ENCODE measurements at places on chromosomes 11 and 22.

- DNase-seq, result no peak
Observed at GRCh38 chr11:12263141-12263693, 114.2 kb upstream of the PARVA start.

DNA sequence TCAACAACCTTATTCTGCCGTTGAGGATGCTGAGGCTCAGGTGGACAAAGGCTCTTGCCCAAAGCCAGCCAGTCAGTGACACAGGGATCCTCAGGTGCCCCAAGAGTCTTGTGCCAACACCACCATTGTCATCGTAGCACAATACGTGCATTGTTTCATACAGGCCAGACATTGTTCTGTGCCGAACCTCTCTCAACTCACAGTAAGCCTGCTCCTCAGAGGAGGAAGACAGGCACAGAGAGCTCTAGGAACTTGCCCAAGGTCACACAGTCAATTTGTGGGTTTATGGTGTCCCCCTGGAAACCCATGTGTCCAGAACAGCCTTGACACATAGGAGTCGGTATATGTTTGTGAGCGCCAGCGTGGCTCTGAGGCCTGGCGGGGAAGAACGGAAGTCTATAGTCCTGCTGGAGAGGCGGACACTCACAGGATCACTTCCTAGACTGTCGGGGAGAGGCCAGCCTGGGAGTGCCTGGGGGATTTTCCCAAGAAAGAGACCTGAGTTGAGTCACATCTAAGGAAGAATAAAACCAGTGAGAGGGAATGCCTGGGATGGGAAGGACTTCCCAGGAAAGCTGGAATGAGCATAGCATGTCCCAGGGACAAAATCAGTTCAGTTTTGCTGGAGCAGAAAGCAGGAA, 20.2 kb downstream of the LIF start:
- no peak for DNase-seq

- no peak for DNase-seq
Observed at GRCh38 chr11:48122246-48122645, 94.4 kb upstream of the OR4B1 start.

- no peak for DNase-seq
Observed at GRCh38 chr11:72238040-72238450, 5.9 kb downstream of the PHOX2A start.

DNA sequence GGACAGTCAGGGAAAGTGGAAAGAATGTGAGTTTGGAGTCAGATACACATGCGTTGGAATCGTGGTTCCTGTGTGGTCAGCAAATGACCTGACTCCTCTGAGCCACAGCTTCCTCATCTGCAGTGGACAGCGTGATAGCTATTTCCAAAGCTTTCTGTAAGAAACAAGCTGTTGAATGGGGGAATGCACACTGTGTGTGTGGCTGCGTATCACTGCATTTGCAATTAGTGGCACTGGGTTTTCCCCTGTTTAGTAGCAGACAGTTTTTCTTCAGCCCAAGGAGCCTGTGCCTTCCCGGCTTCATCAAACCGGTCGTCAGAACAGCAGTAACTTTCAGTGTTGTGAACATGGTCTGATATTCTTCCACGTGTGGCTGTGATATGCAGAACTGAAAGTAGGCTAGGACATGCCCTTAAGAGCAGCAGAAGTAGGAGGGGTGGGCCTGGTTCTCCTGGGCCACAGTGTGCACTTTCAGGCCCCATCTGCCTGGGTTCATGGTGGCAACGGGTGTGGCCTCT, 121.5 kb downstream of the RRAS2 start:
- DNase-seq, result no peak

GRCh38 chr11:109512249-109512648, 90.3 kb downstream of the C11orf87 start:
- DNase-seq, result no peak

DNA sequence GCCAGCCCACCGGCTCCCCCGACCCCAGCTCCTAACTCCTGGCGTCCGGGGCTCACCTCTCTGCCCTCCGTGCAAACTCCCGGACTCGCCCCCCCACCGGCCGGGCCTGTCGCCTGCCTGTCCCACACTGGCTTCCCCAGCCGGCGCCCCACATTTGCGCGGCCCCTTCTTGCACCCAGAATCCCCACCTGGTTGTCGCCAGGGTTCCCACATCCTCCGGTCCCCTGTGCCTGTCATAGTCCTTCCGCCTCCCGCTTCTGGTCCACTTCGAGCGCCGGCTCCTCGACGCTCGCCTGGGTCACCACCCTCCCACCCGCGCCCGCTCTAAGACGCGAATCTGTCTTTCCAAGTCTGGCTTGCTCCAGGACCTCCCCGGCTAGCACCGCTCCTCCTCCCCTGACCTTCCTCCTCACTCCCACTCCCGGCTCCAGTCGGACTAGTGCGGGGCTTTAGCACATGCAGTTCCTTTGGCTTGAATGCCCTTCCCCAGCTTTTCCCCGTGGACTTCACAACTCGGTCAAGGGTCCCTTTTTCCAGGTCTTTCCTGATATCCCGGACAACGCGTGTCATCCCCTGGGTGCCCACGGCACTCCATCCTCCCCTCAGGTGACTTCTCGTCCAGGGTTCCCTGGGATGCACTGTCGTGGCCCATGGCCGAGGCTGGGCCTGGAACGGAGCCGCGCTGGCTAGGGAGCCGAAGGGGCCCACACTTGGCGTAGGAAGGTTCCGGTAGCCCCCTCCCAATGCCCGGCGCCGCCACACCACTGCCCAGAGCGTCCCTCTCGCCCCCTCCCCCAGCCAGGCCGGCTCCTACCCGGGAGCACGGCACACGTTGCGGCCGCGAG, 635 bp downstream of the SCARF2 start:
- no peak for DNase-seq

GRCh38 chr11:126810776-126811175, 189.8 kb downstream of the KIRREL3 start:
- DNase-seq, result no peak

DNA sequence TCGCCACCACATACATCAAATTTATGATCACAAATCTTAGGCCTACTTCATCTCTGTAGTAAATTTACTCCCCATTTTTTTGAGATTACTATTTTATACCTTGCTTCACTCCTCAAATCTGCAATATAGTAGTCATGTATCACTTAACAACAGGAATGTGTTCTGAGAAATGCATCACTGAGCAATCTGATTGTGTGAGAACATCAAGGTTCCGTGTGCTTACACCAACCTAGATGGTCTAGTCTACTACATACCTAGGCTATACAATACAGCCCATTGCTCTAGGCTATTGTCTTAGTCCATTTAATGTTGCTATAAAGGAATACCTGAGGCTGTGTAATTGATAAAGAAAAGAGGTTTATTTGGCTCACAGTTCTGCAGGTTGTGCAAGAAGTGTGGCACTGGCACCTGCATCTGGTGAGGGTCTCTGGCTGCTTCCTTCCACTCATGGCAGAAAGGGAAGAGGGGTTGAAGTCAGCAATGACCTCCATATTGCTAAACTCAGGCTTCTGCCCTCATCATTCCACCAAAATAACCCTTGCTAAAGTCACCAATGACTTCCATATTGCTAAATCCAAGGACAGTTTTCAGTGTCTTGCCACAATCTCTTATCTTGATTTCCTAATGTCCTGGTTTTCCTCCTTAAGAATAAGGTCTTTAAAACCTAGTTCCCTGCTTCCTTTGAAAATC, 140.3 kb downstream of the RBFOX2 start:
- no peak for DNase-seq

DNA sequence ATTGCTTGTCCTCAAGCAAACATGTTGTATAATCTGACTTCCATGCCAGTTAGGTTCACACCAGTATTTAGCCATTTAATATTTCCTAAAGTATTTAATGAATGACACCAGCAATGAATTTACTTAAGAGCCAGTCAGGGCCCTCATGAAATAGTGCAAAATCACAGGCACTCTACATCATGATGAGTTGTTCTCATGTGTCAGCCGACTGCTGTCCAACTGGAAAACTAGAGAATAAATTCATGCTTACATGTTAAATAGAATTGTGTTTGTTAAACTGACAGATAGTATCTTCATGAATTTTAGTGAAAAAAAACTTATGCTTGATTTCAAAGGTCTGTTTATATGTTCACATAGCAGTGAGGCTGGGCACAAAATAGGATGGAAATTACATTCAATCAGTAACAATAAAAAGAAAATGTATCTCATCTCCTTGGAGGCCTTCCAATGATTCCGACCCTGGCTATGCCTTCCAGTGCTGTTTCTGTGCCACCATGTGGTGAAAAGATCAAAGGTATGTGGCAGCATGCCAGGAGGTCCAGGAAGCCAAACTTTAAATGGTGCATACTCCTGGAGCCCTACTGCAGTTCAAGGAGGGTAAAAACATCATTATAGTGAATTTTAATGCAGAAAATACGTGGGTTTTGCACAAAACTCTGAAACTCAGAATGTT, 45.2 kb downstream of the CTSC start:
- DNase-seq, result no peak

DNA sequence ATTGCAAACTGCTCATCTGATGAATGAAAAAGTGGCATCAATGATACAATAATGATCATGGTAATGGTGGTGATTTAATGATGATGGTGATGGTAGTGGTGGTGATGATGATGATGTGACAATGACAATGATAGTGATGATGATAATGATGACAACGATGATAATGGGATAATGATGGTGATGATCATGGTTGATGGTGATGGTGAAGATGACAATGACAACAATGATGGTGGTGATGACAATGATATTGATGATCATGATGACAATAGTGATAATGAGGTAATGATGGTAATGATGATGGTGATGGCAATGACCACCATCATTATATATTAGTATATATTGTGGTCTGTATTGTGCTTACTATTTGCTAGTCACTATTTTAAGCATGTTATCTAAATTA, 474.3 kb downstream of the TBC1D22A start:
- no peak for DNase-seq

DNA sequence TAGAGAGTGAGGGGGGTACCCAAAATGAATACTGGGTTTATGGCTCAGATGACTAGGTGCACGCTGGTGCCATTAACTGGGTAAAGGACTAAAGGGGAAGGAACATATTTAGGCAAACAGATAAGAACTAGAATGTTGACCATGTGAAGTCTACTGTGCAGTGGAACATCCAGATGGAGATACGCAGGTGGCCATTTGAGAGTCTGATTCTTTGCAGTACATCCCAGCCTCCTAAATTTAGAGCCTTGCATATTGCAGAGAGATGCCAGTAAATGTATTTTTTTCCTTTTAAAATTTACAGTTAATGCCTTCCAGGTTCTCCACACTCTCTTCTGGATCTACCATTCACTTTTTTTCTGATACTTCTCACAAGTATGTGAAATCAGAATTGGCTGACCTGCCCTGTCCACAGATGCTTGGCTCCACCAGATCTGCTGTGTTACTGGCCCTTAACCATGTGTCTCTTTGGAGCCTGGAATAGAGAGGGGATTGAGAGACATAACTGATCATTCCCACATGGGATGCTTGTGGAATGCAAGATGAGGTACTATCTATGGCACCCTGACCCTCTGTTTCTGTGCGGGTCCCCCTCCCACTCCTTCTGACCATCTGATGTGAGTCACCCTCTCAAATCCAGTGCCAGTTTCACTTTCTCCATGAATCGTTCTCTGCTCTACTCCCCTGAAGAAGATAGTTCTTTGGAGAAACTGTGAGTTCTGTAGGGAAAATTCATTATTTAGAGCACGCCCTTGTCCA, 77.0 kb upstream of the NCAM1 start:
- DNase-seq, result no peak

DNA sequence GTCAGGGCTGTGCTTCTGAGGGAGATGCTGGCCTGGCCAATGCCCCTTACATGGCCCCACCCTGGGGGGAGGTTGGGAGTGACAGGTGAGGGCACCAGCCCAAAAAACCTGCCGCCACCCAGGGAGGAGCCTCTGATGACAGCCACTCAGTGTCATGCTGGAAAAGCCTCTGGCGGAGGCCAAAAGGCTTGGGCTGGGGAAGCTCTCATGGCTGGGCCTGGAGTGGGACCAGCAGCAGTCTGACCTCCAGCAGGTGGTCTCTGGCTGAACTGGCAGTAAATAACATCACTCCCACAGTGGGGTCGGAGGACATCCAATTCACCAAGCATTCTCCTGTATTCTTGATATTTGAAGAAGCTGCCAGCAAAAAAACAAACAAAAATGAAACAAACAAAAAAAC, 20.1 kb downstream of the FGF3 start:
- no peak for DNase-seq

DNA sequence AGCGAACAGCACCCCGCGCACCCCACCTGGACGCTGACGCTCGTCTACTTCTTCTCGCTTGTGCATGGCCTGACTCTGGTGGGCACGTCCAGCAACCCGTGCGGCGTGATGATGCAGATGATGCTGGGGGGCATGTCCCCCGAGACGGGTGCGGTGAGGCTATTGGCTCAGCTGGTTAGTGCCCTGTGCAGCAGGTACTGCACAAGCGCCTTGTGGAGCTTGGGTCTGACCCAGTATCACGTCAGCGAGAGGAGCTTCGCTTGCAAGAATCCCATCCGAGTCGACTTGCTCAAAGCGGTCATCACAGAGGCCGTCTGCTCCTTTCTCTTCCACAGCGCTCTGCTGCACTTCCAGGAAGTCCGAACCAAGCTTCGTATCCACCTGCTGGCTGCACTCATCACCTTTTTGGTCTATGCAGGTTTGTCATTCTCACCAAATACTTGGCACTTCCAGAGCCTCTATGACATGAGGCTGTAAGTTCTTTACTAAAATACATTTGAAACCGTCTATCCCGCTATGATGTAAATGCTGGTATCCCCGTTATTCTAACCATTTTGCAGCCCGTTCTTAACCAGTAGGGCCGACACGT, 535 bp downstream of the AQP11 start:
- no peak for DNase-seq

GRCh38 chr11:77075425-77075905, 8.7 kb downstream of the CAPN5 start:
- no peak for DNase-seq

GRCh38 chr11:110217936-110218335, 78.5 kb downstream of the RDX start:
- DNase-seq, result no peak

- no peak for DNase-seq
Observed at GRCh38 chr11:118015385-118015841, 29.2 kb downstream of the IL10RA start.

GRCh38 chr11:128690665-128691101, 3.2 kb upstream of the FLI1 start:
- DNase-seq, result no peak

GRCh38 chr11:35407041-35407440, 12.3 kb downstream of the SLC1A2 start:
- DNase-seq, result no peak

- no peak for DNase-seq
Observed at GRCh38 chr11:74612877-74613276, 20.5 kb downstream of the POLD3 start.

DNA sequence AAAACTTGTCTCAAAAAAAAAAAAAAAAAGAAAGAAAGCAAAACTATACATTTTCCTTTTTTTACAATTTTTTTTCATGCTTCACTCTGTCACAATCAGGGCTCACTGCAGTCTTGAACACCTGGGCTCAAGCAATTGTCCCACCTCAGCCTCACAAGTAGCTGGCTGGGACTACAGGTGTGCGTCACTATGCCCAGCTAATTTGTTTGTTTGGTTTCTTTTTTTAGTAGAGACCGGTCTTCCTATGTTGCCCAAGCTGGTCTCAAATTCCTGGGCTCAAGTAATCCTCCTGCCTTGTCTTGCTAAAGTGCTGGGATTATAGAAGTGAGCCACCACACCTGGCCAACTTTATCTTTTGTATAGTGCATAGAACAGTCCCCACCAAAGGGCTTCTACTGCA, 15.0 kb upstream of the CXCR5 start:
- no peak for DNase-seq

Data from NCI-H1048 (cell line).